ENCODE measurements at places on chromosomes 7 and 10. TPM values are rescaled to one million over a fixed set of nuclear protein-coding genes. Genes with fewer than 3 reads are reported as not detected.

GRCh38 chr10:47311193-47311931 is 10.9 kb upstream of the GDF2 start:
- no peaks in the 10 kb centered on the region for H3K36me3 ChIP-seq
- H3K4me3 ChIP-seq, result no peak overlapping the region
- peak overlapping the region; percentile 27 for H3K27ac ChIP-seq
- DNase-seq, result peak; percentile 76
- H3K27me3 ChIP-seq, result no peaks in the 10 kb centered on the region

DNA sequence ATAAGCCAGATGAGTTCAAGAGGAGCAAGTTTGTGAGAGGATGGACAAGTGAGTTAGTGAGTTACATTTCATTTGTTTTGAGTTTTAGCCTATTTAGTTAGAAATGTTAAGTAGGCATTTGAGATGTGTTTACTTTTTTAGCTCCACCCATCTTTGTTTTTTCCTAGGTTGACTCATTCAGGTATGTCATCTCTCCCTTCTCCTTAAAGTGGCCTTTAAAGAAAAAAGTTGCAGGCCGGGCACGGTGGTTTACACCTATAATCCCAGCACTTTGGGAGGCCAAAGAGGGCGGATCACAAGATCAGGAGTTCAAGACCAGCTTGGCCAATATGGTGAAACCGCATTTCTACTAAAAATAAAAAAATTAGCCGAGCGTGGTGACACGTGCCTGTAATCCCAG is 71.2 kb downstream of the BMPR1A start:
- no peaks in the 10 kb centered on the region for H3K27me3 ChIP-seq
- H3K4me3 ChIP-seq, result no peak overlapping the region

DNA sequence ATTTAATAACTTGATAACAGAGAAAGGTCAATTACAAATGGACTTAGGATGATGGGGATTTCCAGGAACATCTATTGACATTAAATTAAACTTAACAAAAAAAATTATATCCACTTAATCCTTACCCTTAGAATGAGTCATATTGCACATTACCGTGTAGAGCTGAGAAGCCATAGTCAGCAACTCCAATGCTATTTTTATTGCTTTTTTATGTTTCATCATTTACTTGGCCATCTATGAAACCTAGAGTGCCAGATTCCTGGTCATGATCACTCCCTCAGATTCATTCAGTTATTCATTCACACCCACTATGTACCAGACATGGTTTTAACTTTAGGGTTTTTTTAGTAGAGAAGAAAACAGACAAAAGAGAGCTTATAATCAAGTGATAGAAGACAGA is 1180.4 kb downstream of the CNTNAP2 start:
- H3K4me1 ChIP-seq, result no peaks in the 10 kb centered on the region
- DNase-seq, result no peak
- H3K36me3 ChIP-seq, result no peaks in the 10 kb centered on the region

- H3K27me3 ChIP-seq, result no peaks in the 10 kb centered on the region
- no peak overlapping the region for H3K27ac ChIP-seq
- no peak for DNase-seq
- no peaks in the 10 kb centered on the region for H3K36me3 ChIP-seq
These were observed 314.9 kb upstream of the AOAH start for GRCh38 chr7:37039131-37039749.

- no peak overlapping the region for H3K27ac ChIP-seq
- no peaks in the 10 kb centered on the region for H3K27me3 ChIP-seq
- no peak overlapping the region for H3K4me3 ChIP-seq
- H3K4me1 ChIP-seq, result no peaks in the 10 kb centered on the region
These were observed 500.8 kb upstream of the ANKRD30A start for GRCh38 chr10:36624551-36625100.

Gene CPSF4
- total RNA-seq, result 54.7 TPM

GRCh38 chr7:108402865-108403264 is 53.4 kb downstream of the NRCAM start:
- H3K27me3 ChIP-seq, result no peaks in the 10 kb centered on the region
- H3K36me3 ChIP-seq, result no peaks in the 10 kb centered on the region
- no peak overlapping the region for H3K4me3 ChIP-seq
- no peak for DNase-seq
- H3K27ac ChIP-seq, result no peak overlapping the region

Gene ACTR3C
- total RNA-seq, result 13.0 TPM

DNA sequence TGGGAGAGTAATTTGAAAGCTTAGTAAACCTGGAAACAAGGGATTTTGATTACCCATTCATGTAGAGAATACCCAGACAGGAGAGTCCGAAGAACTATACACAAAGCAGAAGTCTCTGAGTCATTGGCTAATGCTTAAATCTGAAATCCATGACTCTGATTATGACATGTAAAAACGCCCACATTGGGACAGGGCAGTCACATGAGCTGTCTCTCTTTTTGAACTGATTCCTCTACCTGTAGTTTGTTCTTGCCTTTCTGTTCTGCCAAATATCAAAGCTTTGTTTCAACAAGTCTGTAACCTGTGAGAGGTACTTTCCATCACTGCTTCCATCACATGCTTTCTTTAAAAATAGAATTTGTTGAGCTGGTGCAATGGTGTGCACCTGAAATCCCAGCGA is 4.3 kb upstream of the GPNMB start:
- H3K27ac ChIP-seq, result no peak overlapping the region
- no peaks in the 10 kb centered on the region for H3K36me3 ChIP-seq
- H3K27me3 ChIP-seq, result peaks cover 9% of the 10 kb centered on the region
- H3K4me3 ChIP-seq, result no peak overlapping the region
- DNase-seq, result no peak

DNA sequence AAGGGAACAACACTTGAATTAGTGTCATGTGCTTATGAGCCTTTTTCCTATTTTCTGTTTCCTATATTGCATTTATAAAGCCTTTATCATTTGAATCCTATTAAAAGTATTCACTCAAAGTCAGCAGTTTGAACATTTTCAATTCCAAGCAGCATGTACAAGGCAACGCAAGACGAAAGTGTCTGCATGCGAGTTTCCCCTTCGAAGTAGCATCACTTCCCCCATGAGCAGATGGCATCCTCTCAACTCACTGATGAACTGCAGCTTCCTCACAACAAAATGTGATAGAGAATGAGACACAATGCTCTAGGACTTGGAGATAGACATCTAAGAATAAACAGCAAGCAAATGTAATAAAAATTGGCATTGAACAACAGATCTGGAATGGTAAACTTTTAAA is 270.7 kb downstream of the PRPF18 start:
- H3K4me3 ChIP-seq, result no peak overlapping the region
- H3K27ac ChIP-seq, result no peak overlapping the region
- no peaks in the 10 kb centered on the region for H3K36me3 ChIP-seq
- no peak for DNase-seq

Measured in CD4-positive, alpha-beta memory T cell (primary cell).